ENCODE measurements at places on chromosomes 6 and 20.

DNA sequence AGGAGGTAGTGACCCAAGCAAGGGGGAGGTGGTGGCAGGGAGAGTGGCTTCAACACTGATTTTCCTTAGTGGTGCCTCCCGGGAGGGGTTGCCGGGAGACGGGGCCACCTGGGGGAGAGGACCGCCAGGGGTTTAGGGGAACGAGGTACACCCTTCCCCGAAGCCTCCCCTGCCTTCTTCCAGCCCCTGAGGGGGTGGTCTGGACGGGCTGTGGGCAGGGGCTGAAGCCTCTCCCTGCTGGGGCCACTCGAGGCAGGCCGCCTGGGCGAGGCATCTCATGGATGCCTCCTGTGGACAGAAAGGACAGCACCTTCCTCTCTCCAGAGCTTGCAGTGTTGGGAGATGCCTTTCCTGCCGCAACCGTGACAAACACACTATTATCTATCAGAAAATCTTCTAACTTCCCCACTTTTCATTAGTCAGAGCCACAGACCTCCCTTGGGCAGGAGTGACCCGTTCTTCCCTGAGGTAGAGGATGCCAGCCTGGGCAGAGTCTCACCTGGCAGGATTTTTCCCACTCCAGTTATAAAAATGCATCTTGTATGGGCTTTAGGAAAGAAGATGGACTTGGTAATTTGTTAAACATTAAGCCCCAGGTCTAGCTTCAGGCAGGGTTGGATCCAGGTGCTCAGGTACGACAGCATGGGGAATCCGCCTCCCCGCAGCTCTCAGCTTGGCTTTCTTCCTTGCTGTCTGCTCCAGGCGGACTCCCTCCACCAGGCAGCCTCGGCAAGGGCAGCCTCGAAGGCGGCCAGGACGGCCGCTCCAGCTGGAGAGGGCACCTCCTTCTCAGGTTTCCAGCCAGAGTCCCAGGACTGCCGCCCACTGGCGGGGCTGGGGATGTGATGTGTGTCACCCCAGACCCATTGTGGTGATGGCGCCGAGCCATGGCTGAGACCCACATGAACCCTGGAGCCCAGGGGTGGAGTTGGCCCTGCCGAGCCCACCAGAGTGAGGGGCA, 11.0 kb downstream of the HRH3 start:
- peak; percentile 95 for DNase-seq

- DNase-seq = no peak
These were observed 20.0 kb downstream of the GABRR1 start for GRCh38 chr6:89197141-89197540.

- DNase-seq = no peak
These were observed 535.5 kb upstream of the CITED2 start for GRCh38 chr6:139909992-139910391.

DNA sequence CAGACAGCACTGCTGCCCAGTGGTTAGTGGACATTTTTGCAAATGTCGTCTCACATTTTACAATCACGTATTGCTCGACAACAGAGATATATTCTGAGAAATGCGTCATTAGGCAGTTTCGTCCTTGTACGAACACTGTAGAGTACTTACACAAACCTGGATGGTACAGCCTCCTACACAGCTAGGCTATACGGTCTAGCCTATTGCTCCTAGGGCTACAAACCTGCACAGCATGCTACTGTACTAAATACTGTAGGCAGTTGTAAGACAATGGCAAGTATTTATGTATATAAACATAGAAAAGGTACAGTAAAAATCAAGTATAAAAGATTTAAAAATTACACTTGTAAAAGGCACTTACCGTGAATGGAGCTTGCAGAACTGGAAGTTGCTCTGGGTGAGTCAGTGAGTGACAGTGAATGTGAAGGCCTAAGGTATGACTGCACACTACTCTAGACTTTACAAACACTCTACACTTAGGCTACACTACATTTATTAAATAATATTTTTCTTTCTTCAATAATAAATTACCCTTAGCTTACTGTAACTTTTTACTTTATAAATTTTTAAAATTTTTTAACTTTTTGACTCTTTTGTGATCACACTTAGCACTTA, 43.1 kb downstream of the ALDH5A1 start:
- no peak for DNase-seq

DNA sequence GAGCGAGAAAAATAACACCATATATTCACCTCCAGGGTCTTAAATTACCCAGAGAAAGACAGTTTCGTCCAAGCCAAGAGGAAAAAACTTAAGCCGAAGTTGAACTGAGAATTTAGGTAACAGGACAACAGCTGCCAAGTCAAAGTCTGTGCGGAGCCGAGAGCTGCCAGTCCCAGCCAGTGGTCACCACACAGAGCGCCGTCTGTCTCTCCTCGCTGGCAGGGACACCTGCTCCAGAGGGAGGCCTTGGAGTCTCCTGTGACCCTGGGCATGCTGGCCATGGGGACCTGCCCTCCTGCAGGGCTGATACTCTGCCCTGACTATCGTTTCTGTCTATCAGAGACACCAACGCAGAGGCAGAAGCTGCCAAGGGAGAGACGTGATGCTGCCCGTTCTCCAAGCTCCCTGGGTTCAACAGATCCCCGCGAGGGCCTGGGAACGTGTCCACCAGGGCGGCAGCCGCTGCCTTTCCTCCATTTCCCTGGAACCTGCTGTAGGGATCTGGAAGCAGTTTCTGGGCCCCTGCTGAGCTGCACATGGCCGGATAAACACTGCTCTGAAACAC, 341.3 kb downstream of the SMOC2 start:
- no peak for DNase-seq

GRCh38 chr6:45634231-45634630, 256.5 kb upstream of the SUPT3H start:
- no peak for DNase-seq

DNA sequence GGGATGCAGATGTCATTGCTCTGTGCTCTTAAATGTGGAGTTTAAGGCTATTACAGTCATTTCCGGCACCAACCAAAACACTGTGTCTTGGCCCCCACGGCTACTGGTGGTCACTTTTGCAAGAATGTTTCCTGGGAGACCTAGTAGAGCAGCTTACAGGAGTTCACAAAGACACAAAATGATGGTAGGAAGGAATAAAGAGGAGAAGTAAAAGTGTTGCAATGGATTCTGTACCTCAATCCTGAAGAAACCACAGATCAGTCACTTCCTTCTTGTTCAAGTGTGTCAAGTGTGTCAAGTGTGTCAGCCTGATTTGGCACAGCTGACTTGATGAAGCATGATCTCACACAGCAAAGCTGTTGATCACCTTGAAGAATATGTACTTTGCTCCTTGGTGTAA, 344.0 kb downstream of the PLCB1 start:
- DNase-seq = no peak

- DNase-seq = no peak
These were observed 228.0 kb upstream of the TAB2 start for GRCh38 chr6:149089510-149089909.

GRCh38 chr6:17469006-17469832, 75.8 kb downstream of the CAP2 start:
- DNase-seq = no peak

DNA sequence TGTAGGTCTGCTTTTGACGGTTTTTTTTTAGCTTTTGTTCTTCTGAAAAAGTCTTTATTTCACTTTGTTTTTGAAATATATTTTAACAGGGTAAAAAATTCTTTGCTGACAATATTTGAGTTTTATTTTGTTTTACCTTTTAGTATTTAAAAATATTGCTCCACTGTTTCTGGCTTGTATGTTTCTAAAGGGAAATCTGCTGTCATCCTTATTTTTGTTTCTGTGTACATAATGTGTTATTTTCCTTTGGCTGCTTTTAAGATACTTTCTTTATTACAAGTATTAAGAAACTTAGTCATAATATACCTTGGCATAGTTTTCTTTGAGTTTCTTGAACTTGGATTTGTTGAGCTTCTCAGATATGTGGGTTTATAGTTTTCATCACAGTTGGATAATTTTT, 88.6 kb upstream of the SPACA1 start:
- DNase-seq = no peak

GRCh38 chr6:157171801-157172200, 151.5 kb downstream of the TMEM242 start:
- no peak for DNase-seq

DNA sequence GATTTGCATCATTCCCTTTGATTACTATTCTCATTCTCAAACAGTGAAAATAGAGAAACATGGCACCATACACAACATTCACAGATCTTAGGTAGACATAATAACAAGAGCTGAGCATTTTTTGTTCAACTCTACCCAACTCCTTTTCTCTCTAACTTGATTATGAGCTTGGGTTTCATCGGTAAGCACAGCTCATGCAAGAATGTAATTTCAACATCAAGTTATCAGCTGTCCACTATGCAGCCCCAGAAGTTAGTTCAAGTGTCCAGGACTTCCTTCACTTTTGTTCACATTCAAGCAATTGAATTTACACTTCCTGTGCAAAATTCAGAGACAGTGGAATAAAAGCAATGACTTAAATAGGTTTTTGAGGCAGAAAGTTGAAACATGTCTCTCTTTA, 297.7 kb upstream of the SASH1 start:
- no peak for DNase-seq

- no peak for DNase-seq
These were observed 48.9 kb downstream of the PRDM1 start for GRCh38 chr6:106134906-106135634.

- DNase-seq = no peak
These were observed 13.5 kb upstream of the KCNK16 start for GRCh38 chr6:39335780-39336545.

- peak; percentile 55 for DNase-seq
These were observed at the start of gene TCF21 for GRCh38 chr6:133888929-133889556. Gene TCF21 (plus strand): TSS chr6:133889113. CDS start chr6:133889398, 285 bp downstream.

DNA sequence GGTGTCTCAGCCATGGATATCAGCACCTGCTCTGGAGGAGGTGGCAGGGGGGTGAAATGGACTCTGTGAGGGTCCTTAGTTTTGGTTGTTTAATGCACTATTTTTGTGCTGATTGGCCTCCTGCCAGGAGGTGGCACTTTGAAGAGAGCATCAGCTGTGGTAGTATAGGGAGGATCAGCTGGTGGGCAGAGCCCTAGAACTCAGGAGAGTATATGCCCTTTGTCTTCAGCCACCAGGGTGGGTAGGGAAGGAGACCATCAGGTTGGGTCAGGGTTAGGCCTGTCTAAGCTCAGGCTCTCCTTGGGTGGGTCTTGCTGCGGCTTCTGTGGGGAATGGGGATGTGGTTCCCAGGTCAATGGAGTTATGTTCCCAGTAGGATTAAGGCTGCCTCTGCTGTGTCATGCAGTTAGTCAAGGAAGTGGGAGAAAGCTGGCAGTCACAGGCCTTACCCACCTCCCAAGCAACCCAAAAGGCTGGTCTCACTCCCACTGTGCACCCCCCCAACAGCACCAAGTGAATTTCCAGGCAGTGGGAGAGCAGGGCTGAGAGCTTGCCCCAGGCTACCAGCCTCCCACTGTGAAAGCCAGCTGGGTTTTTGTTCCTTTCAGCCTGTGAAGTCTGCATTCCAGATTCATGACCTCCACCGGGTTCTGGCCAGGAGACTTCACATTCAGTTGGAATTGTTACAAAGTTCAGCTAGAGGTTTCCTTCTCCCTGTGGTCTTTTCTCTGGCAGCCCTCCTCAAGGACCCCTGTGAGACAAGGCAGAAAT, 5.7 kb upstream of the OSTM1 start:
- DNase-seq = no peak

- no peak for DNase-seq
These were observed 229.7 kb upstream of the HTR1E start for GRCh38 chr6:86707545-86708120.

GRCh38 chr6:83514466-83514865, 2.1 kb downstream of the PRSS35 start:
- DNase-seq = no peak

DNA sequence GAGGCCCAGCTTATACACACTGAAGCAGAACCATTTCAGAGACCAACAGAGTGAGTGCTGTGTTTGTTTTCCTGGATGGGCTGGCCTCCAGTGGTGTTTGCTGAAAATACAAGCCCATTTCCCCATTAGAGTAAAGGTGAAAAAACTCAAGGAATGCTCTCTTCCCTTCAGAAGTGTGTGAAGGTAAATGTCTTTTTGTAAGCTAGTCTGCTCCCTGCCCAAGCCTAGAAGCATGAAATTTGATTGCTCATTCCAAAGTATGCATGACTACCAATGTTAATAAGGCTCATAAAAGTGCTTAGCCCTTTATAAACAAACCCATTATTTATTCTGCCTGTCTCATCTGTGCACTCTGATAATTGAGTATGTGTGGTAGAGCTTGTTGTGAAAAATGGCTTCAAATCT, 59.1 kb downstream of the ADGRF1 start:
- peak; percentile 35 for DNase-seq

GRCh38 chr6:102085257-102085656, 691.7 kb downstream of the GRIK2 start:
- DNase-seq = peak; percentile 19

Data from iPS-NIHi11 (cell line).